ENCODE measurements at places on chromosomes 6 and 20. TPM values are rescaled to one million over a fixed set of nuclear protein-coding genes. Genes with fewer than 3 reads are reported as not detected.

DNA sequence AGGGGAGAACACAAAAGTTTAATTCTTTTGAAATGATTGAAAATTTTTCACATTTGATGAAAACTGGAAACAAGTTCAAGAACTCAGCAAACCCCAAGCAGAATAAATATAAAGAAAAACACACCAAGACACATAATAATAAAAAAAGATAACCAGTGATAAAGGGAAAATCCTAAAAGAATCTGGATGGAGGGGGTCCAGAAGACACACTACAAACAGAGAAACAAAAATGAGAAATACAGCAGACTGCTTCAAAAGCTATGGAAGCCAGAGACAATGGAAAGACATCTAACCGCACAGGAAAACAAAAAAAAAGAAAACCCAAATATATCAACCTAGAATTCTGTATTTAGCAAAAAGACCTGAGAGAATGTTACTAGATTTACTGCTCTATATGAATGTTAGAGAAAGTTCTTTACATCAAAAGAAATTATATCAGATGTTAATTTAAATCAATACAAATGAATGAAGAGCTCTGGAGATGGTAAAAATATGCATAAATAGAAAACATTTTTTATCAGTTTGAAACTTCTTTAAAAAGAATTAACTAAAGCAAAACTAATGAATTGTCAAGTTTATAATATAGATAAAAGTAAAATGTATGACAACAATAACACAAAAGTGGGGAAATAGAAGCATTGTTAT lies 310.7 kb upstream of the PREP start:
- DNase-seq: no peak

DNA sequence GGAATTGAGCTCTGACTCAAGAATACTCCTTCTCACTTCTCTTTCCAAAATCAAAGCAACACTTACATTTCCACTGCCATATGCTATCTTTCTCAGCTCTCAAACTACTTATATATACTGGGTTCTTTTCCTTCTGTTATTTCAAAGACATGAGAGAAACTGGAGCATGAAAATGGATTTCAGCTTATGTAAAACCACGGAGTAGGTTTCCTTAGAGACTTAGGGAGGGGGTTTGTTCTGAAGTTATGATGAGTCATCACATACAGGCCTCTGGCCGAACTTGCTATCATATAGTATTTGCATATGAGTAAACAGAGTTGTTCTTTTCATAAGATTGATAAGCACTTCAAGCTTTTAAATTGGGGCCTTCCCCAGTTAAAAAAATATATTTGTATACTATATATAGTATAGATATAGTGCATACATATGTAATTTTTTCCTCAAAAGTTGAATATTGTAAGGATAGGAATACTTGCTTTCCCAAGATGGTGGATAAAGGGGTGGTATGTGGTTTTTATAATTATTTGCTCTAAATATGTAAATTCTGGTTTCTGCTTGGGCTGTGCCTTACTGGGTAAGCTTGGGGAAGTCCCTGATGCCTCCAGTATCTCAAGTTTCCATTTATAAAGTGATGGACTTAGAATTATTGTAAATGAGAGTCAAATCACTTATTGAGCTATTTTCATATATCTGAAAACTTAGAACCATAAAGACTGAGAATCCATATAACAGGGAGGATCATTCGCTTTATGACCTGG lies 273.9 kb downstream of the RFPL4B start:
- DNase-seq: no peak

Gene PHF1
- total RNA-seq: 61.9 TPM

DNA sequence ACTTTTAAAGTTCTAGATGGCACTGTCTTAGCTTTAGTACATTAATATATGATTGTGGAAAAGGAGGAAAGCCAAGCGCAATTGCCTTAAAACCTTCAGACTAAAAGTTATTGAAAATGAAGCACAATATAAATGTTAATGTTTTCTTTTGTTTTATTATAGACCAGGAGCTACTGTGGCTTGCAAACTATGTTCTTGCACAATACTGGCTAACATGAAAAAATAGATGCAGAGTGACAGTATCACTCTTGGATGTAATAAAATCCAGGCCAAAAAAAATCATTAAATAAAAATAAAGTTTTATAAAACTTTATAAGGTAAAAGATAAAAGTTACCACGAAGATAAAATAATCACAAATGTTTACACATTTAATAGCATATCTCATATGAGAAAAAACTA lies 18.3 kb upstream of the PLN start:
- no peak for DNase-seq

GRCh38 chr6:154258064-154258757 lies 98.4 kb downstream of the IPCEF1 start:
- DNase-seq: no peak

GRCh38 chr20:62742979-62743776 lies 34.5 kb downstream of the NTSR1 start:
- DNase-seq: no peak

Gene SIRPB1
- not detected for total RNA-seq

DNA sequence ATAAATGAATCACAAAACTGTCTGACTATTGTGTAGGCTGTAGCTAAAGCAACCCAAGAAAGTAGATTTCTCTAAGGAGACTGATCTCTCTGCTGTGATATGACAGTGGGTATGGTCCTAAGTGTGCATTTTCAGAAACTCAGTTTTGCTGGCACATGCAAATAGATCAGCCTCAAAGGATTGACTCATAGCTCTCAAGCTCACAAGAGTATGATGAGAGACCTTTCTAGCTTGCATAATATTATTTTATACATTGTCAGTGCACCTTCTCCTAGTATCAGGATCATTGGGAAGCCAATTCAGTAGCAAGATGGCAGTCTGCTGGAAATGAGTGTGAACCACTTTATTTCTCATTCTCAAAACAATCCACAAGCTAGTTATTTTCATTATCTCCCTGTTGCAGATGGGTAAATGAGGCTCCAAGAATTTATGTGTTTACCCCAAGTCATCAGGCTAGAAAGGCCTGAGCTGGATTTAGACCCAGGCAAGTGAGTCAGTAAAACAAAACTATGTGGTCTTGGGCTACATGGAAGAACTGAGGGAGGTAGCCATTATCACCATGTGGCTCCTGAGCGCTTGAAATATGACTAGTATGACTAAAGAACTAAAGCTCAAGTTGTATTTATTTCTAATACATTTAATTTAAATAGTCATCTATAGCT lies 27.9 kb upstream of the PLCB4 start:
- no peak for DNase-seq

DNA sequence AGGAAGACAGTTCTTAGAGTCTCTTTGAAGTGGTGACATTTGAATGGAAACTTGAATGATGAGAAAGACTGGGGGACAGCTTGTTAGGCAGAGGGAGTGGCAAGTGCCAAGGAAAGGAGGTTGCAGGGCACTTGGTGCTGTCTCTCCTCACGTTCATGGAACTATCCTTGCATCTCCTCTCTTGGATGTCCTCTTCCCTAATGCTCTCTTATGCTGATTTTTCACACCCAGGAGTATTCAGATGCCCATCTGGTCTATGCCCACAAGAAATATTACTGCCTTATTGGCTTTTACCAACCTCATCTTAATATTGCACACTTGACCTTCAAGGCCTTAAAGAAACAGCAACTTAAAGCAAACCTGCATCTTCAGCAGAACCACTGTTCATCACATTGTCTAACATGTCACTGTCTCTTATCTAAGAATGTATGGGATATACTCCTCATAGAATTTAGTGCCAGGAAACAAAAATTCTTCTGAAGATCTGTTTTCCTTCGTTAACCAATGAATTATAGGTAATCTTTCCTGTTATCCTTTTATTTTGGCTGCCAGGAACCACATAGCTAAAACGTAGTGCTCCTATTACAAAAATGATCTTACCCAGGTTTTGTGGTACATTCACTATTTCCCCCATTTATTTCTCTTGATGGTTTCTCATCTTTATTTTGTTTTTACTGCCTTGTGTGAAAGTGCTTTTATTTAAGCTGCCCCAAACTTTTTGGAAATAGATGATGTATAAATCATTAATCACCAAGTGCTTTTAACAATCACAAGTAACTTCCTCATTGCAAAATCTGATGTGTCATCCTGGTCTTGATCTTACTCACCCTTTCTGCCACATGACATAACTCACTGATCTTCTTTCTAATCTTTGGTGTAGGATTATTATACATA lies 12.8 kb downstream of the RGS17 start:
- DNase-seq: no peak

Gene TXLNB
- total RNA-seq: 0.29 TPM

- DNase-seq: no peak
Measured at GRCh38 chr6:4958624-4959023, 45.2 kb downstream of the RPP40 start.

DNA sequence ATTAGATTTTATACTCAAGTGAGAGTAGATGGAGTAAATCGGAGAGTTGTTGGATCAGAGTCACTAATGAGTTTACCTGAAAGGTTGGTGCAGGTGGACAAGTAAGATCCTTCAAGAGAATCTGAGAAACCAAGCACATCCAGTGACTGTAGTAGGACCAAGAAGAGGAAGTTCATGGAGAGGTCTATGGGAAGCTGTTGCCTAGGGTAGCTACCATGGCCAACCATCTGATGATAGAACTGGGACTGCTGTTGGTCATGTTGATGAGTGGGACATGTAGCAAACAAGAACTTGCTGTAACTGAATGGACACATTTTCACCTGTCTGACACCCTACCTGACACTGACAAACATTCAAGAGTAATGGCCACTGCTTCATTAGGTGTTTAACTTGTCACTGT lies 11.3 kb upstream of the ADGB start:
- no peak for DNase-seq

Gene MAFB
- total RNA-seq: 45.6 TPM

- peak; percentile 29 for DNase-seq
Measured at GRCh38 chr20:24935140-24935539, 13.9 kb upstream of the CST7 start.

Gene DDO
- total RNA-seq: not detected

GRCh38 chr6:155521719-155522118 lies 66.1 kb upstream of the NOX3 start:
- DNase-seq: no peak

Gene MACROD2
- 20.1 TPM for total RNA-seq

DNA sequence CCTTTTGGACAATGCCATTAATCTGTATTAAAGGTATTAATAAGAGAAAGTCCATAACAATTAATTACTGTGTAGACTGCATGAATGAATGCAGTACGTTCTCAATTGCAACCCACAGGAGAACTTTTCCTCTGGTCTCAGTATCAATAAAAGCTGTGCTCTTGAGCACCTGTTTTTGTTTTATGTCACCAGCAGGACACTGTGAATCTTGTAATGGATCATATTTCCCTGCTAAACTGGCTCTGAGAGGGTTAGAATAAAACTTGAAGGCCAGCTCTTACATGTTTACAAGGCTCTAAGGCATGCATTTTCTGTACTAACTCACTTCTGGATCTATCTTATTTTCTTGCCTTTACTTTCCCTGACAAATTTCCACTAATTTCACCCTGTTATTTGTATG lies 214.3 kb upstream of the PLN start:
- no peak for DNase-seq

GRCh38 chr20:20412750-20413149 lies 44.8 kb downstream of the INSM1 start:
- DNase-seq: no peak

Gene SEL1L2
- total RNA-seq: not detected

DNA sequence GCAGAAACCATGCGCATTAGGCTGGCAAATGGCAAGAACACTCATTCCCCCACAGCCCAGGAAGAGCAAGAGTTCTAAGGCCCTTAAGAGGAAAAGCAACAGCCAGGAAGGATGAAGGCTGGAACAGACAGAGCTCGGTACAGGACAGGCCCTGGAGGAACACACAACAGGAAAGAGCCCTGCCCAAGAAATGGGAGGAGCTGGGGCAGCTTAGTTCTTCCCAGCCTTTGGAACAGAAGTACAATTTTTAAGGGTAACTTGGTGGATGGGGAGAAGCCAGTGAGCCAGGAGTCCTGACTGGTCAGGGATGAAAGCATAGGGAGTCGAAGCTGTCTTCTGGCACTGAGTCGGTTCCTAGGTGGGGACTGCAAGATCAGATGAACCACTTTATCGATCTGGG lies 32.4 kb downstream of the OR2B2 start:
- no peak for DNase-seq

- DNase-seq: no peak
Measured at GRCh38 chr20:5215672-5216304, 89.0 kb downstream of the CDS2 start.

Gene OLIG3
- total RNA-seq: 0.10 TPM

GRCh38 chr20:36929290-36929689 lies 22.2 kb downstream of the SAMHD1 start:
- DNase-seq: peak; percentile 25

GRCh38 chr20:49045440-49046086 lies 549 bp upstream of the CSE1L start:
- peak; percentile 37 for DNase-seq

DNA sequence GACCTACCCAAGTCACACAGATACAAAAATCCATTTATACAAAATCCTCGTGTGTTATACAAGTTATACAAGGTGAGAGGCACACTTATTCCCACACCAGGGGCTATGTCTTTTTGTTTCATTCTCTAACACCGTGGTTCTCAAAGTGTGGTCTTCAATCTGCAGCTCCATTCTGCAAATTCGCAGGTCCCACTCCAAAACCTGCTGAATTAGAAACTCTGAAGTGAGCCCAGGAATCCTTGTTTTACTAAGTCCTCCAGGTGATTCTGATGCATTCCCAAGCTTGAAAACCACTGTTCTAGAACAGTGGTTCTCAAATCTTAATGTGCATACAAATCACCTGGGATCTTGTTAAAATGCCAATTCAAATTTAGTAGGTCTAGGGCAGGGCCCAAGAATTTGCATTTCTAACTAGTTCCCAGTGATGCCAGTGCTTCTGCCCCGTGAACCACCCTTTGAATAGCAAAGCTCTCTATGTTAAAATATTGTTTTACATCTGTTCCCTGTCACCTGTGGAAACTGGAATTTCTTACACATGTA lies 35.1 kb downstream of the LRFN2 start:
- DNase-seq: no peak

Gene ARMC12
- not detected for total RNA-seq
